NCI-H2107 (cell line): ENCODE measurements at places on chromosomes 7 and 10.

GRCh38 chr10:28139138-28139537 lies 140.3 kb upstream of the ODAD2 start:
- no peak for DNase-seq

DNA sequence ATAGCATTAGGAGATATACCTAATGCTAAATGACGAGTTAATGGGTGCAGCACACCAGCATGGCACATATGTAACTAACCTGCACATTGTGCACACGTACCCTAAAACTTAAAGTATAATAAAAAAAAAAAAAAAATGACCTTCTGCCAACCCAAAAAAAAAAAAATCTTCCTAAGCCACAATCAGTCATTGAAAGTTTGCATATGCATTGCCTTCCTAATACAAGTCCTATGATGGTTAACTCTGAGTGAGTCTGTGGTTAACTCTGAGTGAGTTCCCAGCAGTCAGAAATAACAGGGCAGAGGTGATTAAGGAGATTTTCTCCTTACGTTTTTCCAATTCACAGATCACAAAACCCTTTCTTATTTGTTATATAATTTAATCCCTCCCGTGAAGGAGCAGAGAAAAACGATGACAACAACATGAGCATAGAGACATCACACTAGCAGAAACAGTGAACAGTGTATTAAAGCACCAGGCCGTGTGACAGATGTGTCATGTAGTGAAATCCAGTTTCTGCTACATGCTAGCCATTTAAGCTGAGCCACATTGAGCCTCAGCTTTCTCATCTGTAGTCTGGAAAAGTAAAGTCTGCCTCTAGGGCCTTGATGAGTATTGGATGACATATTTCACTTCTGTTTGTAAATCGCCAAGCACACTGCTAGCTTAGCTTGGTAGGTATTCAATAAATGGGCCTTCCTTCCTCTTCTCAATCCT lies 7.4 kb upstream of the RNF148 start:
- DNase-seq, result no peak

DNA sequence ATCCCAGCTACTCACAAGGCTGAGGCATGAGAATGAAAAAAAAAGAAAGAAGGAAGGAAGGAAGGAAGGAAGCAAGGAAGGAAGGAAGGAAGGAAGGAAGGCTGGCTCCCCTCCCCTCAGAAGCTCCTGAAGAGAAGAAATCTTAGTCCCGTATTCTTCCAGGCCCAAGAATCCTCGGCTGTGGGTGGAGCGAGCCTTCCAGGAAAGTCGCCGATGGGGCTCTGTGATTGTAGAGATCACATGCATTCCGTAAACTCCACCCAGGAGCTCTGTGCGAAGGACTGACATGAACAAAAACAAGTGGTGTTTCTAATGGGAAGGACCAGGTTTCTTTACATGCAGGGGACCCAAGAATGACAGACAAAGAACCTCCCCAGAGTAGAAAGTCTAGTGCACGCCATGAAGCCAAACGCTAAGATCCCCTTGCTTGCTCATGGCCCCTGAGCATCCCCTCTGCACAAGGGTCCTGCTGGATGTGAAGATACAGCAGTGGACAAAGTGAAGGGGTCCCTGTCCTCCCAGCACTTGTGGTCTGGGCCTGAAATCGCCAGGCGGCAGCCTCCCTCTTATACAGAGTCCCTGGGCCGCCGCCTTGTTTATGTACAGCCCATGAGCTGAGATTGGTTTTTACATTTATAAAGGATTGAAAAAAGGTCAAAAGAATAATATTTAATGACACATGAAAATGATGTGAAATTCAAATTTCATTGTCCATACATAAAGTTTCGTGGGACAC lies 25.2 kb downstream of the CNPY1 start:
- no peak for DNase-seq

GRCh38 chr7:38476764-38477163 lies 154.4 kb downstream of the AMPH start:
- no peak for DNase-seq

- no peak for DNase-seq
Measured at GRCh38 chr10:44015702-44016500, 367.2 kb upstream of the ZNF32 start.

GRCh38 chr7:155979566-155979965 lies 167.3 kb upstream of the SHH start:
- DNase-seq, result no peak

GRCh38 chr7:31368620-31369019 lies 28.1 kb upstream of the NEUROD6 start:
- no peak for DNase-seq

GRCh38 chr7:95141755-95142154 lies 182.6 kb downstream of the PON1 start:
- DNase-seq, result no peak

GRCh38 chr7:73433924-73434700 lies 534 bp downstream of the FZD9 start:
- DNase-seq, result no peak

DNA sequence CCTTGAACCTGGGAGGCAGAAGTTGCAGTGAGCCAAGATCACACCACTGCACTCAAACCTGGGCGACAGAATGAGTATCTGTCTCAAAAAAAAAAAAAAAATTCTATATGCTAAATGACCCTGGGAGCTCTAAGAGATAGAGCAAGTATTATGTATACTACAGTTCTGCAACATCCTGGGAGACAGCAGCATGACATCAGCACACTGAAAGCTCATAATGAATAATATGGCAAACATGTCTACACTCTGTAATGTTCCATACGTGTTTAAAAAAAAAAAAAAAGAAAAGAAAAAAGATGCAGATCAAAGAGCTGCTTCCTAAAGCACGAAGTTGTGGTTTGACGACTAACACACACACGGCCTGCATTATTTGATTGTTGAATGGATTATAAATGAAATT lies 72.5 kb downstream of the CUL2 start:
- no peak for DNase-seq
